ENCODE measurements at places on chromosomes 2 and 18. TPM values are rescaled to one million over a fixed set of nuclear protein-coding genes. Genes with fewer than 3 reads are reported as not detected.

- peaks cover 22% of the 10 kb centered on the region for H3K4me1 ChIP-seq
- DNase-seq = peak; percentile 92
- H3K4me3 ChIP-seq = peak overlapping the region; percentile 81
- H3K36me3 ChIP-seq = no peaks in the 10 kb centered on the region
These were observed 997 bp upstream of the TGIF1 start for GRCh38 chr18:3448838-3449511.

GRCh38 chr2:64700133-64700809 lies 46.6 kb upstream of the SERTAD2 start:
- no peaks in the 10 kb centered on the region for H3K27me3 ChIP-seq
- no peak overlapping the region for H3K4me3 ChIP-seq
- H3K36me3 ChIP-seq = no peaks in the 10 kb centered on the region

DNA sequence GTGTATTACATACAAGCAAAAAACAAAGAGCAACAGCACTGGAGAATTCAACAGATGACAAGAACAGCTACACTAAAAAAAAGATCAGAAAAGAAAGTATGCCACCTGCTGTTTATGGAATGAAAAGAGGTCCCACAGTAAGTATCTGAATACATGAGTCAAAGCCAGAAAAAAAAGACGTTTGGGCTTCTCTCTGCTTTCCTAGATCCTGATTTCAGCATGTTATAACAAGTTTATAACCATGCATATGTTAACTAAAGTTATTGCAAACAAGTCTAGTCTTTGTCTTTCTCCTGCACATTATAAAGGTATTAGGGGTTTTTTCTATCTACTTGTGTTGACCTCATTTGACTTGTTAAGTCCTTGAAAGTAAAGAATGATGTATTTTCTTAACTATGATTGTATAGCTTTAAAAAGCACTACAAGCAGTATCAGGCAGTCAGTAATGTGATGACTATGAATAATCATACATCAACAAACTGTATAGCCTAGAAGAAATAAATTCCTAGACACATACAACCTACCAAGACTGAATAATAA lies 108.5 kb upstream of the COL5A2 start:
- no peaks in the 10 kb centered on the region for H3K36me3 ChIP-seq

DNA sequence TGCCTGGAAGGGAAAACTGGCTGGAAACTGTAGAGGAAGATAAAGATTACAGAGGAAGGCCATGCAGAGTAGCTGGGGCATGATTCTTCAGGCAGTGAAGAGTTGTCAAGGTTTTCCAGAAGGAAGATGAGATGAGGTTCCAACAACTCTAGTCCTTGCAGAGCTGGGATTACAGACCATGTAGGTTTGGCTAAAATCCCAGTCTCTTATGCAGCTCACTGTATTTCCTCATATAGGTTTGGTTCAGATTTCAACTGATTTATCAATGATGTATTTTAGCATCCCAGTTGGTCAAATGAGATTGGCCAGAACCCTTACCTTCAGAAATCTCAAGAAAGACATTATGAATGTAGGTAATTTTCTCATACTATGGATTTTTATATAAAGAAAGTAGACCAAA lies 16.4 kb downstream of the FAP start:
- H3K27ac ChIP-seq = no peak overlapping the region
- H3K4me3 ChIP-seq = no peak overlapping the region
- H3K36me3 ChIP-seq = no peaks in the 10 kb centered on the region
- no peaks in the 10 kb centered on the region for H3K4me1 ChIP-seq
- DNase-seq = no peak
- no peaks in the 10 kb centered on the region for H3K27me3 ChIP-seq

GRCh38 chr2:187989925-187990623 lies 301.6 kb upstream of the GULP1 start:
- no peaks in the 10 kb centered on the region for H3K36me3 ChIP-seq
- no peaks in the 10 kb centered on the region for H3K27me3 ChIP-seq
- no peaks in the 10 kb centered on the region for H3K4me1 ChIP-seq
- H3K4me3 ChIP-seq = no peak overlapping the region

- H3K36me3 ChIP-seq = no peaks in the 10 kb centered on the region
- H3K4me3 ChIP-seq = peak overlapping the region; percentile 17
- DNase-seq = peak; percentile 85
- no peaks in the 10 kb centered on the region for H3K4me1 ChIP-seq
- no peak overlapping the region for H3K27ac ChIP-seq
These were observed 70.2 kb upstream of the SH3BP4 start for GRCh38 chr2:234881413-234882241.

- H3K4me1 ChIP-seq = peaks cover 21% of the 10 kb centered on the region
- H3K27ac ChIP-seq = peak overlapping the region; percentile 56
- peak overlapping the region; percentile 55 for H3K4me3 ChIP-seq
- no peaks in the 10 kb centered on the region for H3K36me3 ChIP-seq
- no peak for DNase-seq
These were observed 51.9 kb downstream of the SLC4A1AP start for GRCh38 chr2:27715318-27716210.

DNA sequence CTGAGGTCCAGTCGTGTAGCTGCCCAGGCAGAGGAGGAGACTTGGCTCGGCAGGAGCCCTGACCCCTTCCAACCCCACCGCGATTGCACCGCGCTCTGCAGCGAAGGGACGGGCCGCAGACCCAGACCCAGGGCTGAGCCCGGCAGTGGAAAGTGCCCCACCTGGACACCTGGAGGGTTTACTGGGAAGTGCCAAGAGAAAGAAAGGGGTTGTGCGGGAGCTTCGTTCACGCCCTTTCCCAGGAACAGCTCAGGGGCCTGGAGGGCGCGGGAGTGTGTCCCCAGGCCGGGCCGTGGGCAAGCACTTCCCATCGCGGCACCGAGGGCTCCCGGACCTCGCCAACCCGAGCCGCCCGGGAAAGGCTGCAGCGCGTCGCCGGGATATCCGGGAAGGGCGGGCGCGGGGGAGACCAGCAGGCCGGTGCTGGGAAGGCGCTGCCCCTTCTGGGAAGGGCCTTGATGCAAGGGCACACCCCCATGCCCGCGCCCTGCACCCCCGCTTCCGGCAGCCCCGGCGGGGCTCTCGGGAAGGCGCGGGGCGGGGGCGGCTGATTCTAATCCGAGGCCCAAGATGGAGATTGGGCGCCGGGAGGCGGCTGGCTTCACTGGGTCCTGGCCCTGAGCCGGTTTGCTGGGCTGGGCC lies 36.1 kb upstream of the MRPL33 start:
- H3K36me3 ChIP-seq = no peaks in the 10 kb centered on the region
- H3K27me3 ChIP-seq = no peaks in the 10 kb centered on the region
- DNase-seq = peak; percentile 88
- peak overlapping the region; percentile 85 for H3K27ac ChIP-seq

- DNase-seq = no peak
- H3K4me1 ChIP-seq = no peaks in the 10 kb centered on the region
- H3K27me3 ChIP-seq = no peaks in the 10 kb centered on the region
- H3K27ac ChIP-seq = no peak overlapping the region
These were observed 4.1 kb upstream of the NT5C1B start for GRCh38 chr2:18593496-18593895.

PIEZO2 gene
- total RNA-seq = 11.1 TPM

MBOAT2 gene
- 36.5 TPM for total RNA-seq

BZW1 gene
- 154 TPM for total RNA-seq

All from lower lobe of right lung (tissue), 2 donors.